Stimulated activated CD8-positive, alpha-beta memory T cell treated with anti-CD3 and anti-CD28 coated beads, Interleukin-4, amount 100 ng/mL, for 1 hour (primary cell): ENCODE measurements at places on chromosomes 4 and X.

GRCh38 chrX:74383611-74384010, 37.7 kb upstream of the SLC16A2 start:
- DNase-seq = no peak

GRCh38 chr4:189053621-189054020, 887.1 kb upstream of the FRG1 start:
- no peak for DNase-seq

GRCh38 chr4:2322841-2323240, 60.9 kb upstream of the MXD4 start:
- no peak for DNase-seq

DNA sequence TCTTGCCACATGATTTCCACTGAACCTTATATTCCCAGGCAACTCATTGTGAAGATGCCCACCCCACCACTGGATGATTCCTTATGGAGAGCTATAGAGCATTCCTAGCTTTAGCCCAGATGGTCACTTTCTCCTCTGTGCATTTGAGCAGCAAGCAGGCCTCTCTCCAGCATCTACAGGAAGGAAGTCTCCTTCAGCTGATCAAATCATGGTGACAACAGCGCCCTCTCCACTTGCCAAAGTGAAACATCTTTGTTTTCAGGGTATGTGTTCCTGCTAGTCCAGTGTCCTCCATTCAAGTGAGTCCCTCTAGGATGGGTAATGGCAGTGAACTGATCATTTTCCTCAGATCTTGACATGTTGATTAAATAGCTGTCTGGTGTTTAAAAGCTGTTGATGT, 10.9 kb upstream of the SYTL5 start:
- no peak for DNase-seq

GRCh38 chr4:132863619-132864018, 285.5 kb upstream of the PCDH10 start:
- no peak for DNase-seq

- no peak for DNase-seq
Observed at GRCh38 chr4:142091085-142091513, 454.7 kb downstream of the IL15 start.

- DNase-seq = no peak
Observed at GRCh38 chrX:11597479-11597878, 68.2 kb downstream of the ARHGAP6 start.

GRCh38 chrX:136250191-136251040, 784 bp downstream of the MAP7D3 start:
- DNase-seq = peak; percentile 5

GRCh38 chrX:112968351-112969133, 127.9 kb upstream of the AMOT start:
- no peak for DNase-seq

GRCh38 chr4:88897180-88897579, 159.8 kb downstream of the FAM13A start:
- DNase-seq = no peak
